ENCODE measurements at places on chromosomes 7 and 10.

DNA sequence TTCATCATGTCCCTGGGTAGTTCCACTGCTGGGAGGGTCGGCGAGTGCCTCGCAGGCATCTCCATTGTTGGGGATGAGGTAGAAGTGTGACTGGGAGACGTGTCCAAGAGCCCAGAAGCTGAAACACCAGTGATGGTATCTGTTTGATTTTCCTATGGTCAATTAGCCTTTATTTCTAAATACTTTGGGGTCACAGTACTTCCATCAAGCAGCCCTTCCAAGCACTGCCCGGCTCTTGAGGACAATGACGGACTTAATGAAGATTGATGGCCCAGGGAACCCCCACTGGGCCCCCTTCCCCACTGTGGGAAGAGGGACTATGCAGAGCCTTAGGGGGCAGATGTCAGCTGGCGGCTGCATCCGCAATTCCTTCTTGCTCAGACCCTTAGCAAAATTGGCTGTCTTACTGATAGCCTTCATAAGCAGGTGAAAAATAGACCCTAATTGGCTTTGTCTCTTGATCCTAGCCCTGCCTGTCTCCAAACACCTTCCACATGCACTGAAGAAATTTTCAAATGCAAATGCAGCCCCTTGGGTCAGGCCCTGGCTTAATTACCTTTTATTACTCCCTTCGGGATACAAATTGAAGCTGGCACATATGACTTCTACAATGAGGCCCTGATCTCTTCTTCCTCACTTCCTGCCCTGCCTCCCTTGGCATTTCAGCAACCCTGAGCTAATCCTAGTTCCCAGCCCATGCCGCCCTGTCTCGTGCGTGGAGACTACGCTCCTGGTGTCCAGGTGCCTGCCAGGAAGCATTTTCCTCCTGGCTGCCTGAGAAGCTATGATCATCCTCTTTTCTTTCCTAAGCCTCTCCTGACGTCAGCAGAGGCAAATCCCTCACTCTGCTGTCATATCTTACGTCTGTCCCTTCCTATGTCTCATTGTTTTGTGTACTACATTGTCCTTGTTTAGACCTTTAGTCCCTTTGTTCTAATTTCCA is 124.5 kb upstream of the GDF10 start:
- DNase-seq, result no peak

GRCh38 chr10:97685395-97685958 is 1.6 kb downstream of the AVPI1 start:
- no peak for DNase-seq

DNA sequence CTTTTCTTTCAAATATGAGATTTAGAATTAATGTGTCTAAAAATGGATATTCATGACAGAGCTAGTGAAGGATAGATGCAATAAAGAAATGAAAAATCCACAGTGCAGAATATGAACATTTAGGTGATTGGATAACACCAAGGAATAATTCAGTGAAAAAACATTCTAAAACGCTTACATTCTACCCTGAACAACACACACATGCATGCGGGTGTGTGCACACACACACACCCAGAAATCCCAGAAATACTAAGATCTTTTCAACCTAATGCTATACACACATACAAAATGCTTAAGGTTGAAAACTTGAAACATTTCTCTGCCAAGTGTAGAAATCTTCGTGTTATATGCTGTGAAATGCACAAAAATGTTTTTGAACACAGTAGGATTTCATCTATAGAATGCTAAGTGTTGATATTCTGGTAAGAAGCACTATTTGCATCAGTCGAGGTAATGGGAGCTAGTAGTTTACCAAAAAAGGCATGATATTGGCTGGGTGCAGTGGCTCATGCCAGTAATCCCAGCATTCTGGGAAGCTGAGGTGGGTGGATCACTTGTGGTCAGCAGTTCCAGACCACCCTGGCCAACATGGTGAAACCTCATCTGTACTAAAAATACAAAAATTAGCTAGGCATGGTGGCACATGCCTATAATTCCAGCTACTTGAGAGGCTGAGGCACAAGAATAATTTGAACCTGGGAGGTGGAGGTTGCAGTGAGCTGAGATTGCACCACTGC is 600.6 kb downstream of the PHTF2 start:
- no peak for DNase-seq

- no peak for DNase-seq
Measured at GRCh38 chr10:20254078-20254477, 437.8 kb downstream of the PLXDC2 start.

DNA sequence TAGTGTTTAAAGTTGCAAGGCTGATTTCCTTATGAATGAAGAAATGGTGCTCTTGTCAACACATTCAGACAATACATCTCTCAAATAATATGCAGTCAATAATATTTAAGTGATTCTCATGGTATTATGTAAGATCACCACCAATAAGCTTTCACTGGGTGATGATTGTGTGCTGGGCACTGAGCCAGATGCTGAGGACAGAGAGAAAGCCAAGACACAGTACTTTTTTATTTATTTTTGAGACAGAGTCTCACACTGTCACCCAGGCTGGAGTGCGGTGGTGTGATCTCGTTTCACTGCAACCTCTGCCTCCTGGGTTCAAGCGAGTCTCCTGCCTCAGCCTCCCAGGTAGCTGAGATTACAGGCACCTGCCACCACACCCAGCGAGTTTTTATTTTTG is 130.6 kb upstream of the LSM8 start:
- no peak for DNase-seq

DNA sequence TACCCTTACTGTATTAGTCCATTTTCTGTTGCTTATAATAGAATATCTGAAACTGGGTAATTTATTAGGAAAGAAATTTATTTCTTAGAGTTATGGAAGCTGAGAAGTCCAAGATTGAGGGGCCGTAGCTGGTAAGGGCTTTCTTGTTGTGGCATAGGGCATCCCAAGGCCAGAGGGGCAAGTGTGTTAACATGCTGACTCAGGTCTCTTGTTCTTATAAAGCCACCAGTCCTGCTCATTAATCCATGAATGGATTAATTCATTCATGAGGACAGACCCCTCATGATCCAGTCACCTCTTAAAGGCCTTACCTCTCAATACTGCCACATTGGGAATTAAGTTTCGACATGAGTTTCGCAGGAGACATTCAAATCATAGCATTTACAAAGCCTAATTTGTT is 2.4 kb downstream of the ARMC10 start:
- DNase-seq, result no peak

DNA sequence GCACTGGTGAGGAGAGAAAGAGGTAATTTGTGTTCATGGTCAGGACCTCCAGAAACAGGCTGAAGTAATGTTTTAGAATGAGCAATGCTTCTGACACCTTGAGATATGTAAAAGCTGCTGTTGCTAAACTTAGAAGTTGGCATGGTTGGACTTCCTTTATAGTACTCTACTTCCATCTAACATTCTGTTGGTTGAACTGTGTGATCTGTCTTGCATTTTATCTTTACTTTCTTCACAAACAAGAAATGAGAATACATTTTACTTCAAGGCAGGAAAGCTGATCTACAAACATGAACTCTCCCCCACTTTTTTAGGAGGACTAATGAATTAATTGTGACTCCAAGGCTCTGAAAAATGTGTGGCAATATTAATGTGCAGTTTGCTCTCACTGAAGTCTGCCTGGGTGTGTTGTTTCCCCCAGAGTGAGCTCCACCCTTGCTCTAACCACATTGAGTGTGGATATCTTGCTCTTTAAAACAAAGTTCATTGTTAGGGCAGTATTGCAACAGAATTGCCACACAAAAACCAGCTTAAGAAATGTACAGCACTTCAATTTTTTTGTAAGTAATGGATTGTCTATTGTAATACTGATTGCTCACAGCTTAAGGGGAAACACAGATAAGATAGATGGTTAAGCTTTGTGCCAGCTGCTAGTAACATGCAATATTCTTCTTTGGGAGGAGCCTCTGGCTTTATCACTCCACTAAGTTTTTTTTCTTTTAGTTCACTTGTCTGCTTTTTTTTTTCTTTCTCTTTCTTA is 69.0 kb downstream of the ADD3 start:
- no peak for DNase-seq

GRCh38 chr7:74502216-74502891 is 48.6 kb downstream of the GTF2IRD1 start:
- no peak for DNase-seq

DNA sequence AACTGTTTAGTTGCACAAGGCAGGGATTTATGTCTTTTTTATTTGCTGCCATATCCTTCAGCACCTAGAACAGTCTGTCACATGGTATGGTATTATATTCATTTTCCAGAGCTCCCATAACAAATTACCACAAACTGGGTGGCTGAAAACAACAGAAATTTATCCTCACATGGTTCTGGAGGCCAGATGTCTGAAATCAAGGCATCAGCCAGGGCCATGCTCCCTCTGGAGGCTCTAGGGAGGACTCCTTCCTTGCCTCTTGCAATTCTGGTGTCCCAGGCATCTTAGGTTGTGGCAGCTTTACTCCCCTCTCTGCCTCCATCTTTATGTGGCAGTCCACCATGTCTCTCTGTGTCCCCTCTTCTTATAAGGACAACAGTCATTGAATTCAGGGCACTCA is 43.1 kb downstream of the MET start:
- DNase-seq, result no peak

Measured in stimulated activated CD4-positive, alpha-beta T cell treated with anti-CD3 and anti-CD28 coated beads, Interleukin-4, amount 100 ng/mL, for 1 hour (primary cell).